ENCODE measurements at places on chromosomes 1 and 21.

- DNase-seq: no peak
These were observed 34.8 kb downstream of the CLCA1 start for GRCh38 chr1:86503406-86504136.

GRCh38 chr21:33255404-33255803 is 10.8 kb upstream of the IL10RB start:
- DNase-seq: no peak

DNA sequence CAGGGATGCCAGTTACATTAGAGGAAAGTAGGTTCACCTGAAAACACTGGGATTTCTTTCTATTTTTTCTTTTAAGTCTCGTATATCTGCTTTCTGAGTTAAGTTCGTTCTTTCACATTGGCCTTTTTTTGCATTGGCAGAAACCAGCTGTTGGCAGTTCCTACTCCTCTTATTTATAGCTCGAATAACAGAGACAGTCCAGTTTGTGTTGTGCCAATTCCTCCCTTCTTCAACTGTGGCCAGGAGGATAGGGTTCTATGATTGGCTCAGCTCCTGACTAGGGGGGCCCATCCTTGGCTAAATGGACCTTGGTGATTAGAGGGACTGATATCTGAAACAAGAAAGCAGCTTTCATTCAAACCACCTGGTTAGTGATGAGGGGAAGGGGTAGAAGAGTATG is 115.8 kb downstream of the RPS6KC1 start:
- DNase-seq: no peak

DNA sequence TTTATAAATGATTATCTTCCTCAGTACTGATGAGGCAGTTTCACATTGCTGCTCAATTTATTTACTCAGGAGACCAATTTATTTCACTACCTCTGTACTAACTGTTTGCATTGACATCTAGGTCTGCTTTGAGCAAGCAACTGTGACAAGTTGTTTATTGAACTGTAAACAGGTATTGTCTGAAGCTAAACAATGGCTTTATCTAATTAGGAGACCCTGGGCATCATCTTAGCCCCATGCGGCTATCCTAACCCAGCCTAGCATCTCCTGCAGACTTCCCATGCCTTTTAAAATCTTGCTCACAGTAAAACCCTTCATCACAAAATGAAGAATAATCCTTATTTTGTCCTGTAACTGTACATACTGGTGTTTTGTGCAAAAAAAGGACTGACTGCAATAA is 348.2 kb downstream of the RWDD3 start:
- DNase-seq: no peak

DNA sequence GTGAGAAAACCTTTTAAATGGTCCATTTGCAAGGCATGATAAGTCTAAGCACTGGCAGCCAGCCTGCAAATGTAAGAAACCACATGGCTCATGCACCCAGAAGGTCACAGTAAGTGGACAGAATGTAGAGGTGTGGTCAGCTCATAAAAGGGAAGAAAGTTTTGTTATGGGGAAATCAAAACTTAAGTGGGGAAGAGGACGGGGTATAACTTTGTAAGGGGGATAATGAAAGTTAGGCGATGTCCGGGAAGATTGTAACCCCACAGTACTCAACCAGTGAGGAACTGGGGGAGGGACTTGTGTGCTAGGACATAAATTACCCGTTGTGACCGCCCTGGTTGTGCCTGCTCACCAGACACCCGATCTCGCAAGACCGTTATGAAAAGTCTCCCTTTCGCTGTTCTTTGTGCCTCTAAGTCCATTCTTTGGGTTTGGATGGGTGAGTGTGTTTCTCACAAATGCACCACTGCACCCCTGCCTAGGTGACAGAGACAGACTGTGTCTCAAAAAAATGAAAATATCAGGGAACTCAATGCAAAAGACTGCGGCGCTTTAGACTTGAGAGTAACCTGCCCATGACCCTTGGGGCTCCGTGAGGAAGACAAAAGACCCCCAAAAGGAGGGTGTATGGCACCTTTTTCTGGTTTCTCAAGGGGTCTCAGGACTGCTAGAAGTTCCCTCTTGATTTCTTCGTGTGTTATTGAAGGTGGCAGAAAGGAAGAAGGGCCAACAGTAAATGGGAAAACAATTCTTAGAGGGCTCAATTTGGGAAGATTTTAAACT is 28.6 kb upstream of the ZNF496 start:
- no peak for DNase-seq

GRCh38 chr1:58818976-58819375 is 35.1 kb upstream of the JUN start:
- no peak for DNase-seq

DNA sequence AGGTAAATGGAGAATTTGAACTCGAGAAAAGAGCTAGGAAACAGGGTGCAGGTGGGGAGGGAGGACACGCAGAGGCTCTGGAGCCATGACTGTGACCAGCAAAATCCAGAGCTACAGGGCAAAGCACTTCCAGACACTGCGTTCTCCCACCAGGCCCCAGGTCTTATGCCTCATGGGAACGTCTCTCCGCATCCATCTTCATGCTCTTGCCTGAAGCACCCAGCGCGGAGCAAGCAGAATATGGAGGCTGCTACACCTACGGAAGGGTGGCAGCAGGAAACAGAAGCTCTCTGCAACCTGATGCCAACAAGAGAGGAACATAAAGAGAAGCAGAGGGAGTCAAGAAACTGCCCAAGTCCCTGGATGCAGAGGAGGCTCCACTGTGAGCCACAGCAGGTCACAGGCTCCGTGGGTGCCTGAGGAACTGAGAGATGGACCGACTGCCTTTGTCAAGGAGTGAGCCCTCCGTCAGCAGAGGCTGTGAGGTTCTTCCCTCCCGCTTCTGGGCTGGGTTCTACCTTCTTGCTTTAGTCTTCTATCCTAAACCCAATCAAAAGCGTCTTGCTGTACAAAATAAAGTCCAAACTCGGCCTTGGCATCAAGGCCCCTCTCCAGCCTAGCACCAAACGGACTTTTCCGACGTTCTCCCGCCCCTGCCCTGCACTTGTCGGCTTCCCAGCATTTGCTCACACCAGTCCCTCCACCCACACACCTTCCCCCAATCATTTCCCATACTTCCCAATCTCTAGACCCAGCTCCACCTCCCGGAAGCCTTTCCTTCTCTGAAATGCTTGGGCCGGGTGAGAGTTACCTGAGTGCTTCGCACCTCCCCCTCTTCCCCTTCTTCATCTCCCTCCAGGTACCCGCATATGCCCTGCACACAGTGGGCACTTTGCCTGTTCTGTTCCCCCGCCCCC is 930 bp downstream of the DHCR24 start:
- peak; percentile 15 for DNase-seq

DNA sequence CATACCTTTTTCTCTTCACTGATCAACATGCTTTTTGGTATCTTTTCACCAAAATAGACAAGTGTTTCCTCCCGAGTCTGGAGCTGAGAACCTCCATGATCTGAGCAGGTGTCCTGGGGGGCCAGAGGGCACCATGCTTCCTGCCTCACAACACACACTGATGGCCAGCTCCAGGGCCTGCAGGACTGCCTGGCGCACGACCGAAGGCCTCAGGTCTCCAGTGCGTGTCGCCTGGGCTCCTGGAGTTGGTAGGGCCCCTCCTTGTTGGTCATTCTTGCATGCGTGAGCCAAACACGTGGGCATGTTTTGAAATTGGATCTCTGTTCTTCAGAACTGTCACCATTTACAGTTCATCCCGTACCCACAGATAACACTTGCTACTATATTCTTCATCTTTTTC is 64.4 kb downstream of the SLC37A1 start:
- DNase-seq: no peak

- no peak for DNase-seq
These were observed 73.5 kb downstream of the CHODL start for GRCh38 chr21:18318156-18318555.

DNA sequence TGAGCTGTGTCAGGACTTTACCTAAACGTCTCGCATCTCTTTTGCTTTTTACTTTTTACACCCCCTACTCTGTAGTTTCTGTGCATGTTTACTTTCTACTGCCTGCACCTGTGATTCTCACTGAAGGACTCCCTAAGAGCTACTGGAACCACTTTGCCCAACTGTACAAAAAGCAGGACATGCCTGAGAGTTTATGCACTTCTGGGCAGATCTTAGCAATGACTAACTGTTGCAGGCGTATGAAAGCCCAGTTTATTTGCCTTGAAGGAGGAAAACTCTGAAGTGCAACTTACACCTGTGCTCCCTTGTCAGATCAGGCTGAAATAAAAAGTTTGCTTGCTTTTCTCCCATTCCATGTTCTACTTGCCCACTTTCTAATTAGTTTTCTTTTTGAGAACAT is 467.0 kb upstream of the USP24 start:
- DNase-seq: no peak

GRCh38 chr1:78843546-78843945 is 163.0 kb downstream of the ADGRL4 start:
- no peak for DNase-seq

DNA sequence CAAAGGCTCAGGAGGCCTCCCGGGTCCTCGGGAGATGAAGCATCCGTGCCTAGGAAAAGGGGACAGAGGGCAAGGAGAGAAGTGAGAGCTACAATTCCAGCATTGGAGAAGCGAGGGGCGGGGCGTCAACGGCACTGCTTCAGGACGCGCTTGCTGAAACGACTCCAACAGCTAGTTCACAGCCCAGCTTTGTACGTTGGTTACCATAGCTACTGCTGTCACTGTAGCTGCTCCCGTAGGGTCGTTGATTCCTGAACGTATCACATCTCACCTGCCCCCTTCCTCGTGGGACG is 63.1 kb downstream of the TOR1AIP2 start:
- DNase-seq: no peak

DNA sequence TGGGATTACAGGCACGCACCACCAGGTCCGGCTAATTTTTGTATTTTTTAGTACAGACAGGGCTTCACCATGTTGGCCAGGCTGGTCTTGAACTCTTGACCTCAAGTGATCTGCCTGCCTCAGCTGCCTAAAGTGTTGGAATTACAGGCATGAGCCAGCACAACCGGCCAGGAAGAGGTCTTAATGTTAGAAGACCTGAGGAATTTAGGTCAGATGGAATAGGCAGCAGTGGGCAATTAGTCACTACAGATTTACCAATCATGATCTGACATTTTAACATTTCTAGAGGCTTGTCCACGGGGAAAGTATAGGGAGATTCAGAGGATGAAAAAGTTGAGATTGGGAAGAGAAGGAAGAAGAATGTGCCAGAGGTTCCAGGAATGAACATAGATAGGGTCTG is 8.9 kb upstream of the APP start:
- DNase-seq: no peak

GRCh38 chr1:173432331-173432730 is 44.8 kb upstream of the PRDX6 start:
- no peak for DNase-seq

DNA sequence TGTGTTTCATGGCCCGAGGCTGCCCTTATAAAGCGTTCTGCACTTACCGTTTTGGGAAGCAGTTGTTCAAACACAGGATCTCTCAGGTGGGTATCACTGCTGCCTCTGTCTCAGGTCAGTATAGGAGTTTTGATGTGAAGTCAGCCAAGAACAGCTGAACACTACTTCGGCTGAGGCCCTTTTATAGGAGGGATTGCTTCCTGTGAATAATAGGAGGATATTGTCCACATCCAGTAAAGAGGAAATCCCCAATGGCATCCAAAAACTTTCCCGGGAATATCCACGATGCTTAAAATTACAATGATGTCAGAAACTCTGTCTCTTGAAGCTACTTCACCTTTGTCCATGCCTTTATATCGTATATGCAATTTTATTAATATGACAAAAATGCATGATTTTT is at the start of gene SELE:
SELE (minus strand) TSS at position 156 of the 400 bp plus-strand sequence. CDS start 467 bp downstream, outside the sequence.
- no peak for DNase-seq

GRCh38 chr1:6126028-6126427 is 54.1 kb downstream of the CHD5 start:
- DNase-seq: no peak

DNA sequence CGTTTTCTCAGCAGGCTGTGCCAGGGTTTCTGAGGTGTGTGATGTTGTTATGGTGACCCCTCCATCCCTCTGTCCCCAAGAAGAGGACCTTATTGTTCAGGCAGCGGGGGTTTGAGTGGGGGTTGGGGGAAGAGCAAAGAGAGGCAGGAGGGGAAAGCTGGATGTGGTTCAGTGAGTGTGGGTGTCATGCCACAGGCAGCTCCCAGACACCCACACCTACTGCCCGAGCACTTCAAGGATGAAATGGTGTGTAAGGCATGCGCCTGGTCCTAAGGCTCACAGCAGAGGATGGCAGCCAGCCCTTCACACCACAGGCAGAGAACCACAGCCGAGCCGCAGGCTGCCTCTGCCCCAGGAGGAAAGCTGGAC is 49.9 kb upstream of the STUM start:
- DNase-seq: no peak

- no peak for DNase-seq
These were observed 5.1 kb downstream of the ZNF362 start for GRCh38 chr1:33261344-33261743.

DNA sequence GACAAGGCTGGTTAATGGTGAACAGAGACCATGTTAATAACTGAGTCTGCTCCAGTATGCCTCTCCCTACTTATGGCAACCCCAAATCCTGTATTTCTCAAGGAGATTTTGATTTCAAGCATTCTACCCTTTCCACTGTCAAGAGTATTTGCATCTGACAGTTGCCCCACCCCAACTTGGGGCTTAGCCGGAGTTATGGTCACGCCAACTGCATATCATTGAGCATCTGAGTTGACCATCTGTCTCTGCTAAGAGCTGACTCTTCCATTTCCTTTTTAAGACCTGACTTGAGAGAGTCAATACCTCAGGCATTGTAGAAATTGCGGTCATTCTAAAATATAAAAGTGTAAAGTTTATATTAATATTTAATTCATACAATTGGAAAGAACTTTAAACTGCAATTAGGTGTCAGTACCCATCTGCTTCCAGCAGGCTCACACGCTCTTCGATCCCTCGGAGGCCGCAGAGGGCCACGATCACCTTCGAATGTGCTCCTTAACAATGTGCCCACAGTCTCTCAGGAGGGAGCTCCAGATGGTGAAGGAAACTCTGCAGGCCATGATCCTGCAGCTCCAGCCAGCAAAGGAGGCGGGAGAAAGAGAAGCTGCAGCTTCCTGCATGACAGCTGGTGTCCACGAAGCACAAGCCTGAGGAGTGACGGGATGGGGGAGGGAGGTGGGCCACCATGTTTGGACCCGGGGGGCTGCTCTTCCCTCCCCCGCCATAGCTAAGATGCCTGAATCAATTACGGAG is 409.8 kb downstream of the DISC1 start:
- DNase-seq: no peak

All from cerebellar nuclear complex (tissue), 1 donor.